ENCODE measurements at places on chromosomes 4 and X.

DNA sequence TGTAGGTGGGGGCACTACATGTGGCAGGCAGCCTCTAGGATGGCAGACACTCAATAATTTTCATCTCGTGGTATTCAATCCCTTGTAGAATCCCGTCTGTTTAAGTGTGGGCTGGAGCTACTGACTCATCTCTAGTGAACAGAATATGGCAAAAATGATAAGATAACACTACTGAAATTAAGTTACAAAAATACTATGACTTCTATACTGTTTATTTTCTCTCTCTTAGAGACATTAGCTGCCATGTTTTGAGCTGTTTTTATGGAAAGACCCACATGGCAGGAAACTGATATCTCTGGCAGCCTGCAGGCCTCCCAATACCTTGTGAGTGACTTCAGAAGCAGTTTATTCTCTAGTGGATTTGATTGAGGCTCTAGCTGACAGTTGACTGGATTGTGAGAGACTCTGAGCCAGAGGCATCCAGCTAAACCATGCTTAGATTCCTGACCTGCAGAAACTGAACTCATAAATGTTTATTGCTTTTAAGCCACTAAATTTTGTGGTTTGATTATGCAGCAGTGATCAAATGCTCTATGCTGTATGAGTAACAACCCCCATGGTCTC lies 298.8 kb upstream of the CTSO start:
- peak; percentile 64 for DNase-seq

GRCh38 chr4:188341428-188341827 lies 202.2 kb downstream of the TRIML1 start:
- DNase-seq, result no peak

DNA sequence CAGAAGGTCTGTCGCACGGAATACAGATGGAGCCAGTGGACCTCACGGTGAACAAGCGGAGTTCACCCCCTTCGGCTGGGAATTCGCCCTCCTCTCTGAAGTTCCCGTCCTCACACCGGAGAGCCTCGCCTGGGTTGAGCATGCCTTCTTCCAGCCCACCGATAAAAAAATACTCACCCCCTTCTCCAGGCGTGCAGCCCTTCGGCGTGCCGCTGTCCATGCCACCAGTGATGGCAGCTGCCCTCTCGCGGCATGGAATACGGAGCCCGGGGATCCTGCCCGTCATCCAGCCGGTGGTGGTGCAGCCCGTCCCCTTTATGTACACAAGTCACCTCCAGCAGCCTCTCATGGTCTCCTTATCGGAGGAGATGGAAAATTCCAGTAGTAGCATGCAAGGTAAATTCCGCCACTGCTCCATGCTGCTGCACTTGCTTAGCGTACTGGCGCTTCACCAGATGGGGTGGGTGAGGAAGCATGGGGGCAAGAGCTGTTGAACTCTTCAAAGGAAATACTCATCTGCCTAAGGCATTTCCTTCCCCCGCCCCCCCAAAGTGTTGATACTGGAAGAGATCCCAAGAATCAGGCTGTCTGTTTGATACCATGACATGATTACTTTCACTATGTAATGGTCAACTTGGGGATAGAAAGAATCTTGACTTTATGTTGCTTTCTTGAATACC lies 24.8 kb downstream of the KLF3 start:
- no peak for DNase-seq

DNA sequence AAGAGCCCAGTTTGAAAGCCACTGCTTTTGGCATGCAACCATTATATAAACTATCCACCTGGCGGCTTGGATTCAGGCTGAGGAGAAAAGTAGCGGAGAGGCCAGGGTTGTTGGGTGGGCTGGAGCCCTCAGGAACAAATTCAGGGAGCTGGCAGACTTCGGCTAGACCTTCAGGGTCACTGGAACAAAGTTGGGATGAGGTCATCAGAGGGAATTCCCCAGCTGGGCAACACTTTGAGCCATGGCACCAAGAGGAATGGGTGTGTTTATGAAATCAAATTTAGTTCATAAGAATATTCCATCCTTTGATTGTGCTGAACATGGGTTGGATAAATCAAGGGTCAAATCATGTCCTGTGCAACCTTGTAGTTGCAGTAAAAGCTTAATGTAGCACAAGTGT lies 22.0 kb downstream of the MTMR1 start:
- DNase-seq, result no peak

DNA sequence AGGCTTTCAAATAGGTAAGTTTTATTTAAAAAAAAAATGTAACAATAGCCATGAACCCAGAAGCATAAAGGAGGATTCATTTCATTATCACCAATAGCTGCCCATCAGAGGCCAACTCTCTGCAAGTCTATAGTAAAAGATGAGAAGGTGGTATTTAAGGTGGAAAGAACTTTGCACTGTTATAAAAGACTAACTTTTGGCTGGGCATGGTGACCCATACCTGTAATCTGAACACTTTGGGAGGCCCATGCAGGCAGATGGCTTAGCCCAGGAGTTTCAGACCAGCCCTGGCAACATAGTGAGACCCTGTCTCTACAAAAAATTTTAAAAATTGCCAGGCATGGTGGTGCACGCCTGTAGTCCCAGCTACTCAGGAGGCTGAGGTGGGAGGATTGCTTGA lies 43.3 kb downstream of the RPS3A start:
- DNase-seq, result no peak

DNA sequence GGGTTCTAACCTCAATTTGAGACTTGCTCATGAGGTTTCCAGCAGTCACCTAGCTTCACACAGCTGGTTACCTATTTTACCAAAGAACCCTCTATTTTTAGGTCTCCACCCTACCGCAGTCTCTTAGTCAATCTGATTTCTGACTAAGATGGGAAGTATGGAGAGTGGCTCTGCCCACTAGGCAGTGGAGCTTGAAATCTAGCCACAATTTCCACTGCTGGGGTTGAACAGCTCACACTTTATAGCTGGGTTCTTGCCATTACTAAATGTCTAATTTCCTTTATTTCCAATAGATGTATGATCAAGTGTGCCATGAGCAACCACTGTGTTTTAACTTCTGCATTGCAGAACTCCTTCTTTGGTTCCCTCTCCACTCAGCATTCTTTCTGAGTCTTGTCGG lies 43.1 kb downstream of the GASK1B start:
- no peak for DNase-seq

- DNase-seq, result no peak
Observed at GRCh38 chr4:78418406-78418805, 133.2 kb upstream of the ANXA3 start.

- no peak for DNase-seq
Observed at GRCh38 chrX:9285342-9285771, 179.5 kb upstream of the TBL1X start.

- DNase-seq, result no peak
Observed at GRCh38 chrX:38678821-38679220, 117.5 kb downstream of the TSPAN7 start.

- no peak for DNase-seq
Observed at GRCh38 chr4:187732524-187732923, 263.0 kb upstream of the ZFP42 start.

DNA sequence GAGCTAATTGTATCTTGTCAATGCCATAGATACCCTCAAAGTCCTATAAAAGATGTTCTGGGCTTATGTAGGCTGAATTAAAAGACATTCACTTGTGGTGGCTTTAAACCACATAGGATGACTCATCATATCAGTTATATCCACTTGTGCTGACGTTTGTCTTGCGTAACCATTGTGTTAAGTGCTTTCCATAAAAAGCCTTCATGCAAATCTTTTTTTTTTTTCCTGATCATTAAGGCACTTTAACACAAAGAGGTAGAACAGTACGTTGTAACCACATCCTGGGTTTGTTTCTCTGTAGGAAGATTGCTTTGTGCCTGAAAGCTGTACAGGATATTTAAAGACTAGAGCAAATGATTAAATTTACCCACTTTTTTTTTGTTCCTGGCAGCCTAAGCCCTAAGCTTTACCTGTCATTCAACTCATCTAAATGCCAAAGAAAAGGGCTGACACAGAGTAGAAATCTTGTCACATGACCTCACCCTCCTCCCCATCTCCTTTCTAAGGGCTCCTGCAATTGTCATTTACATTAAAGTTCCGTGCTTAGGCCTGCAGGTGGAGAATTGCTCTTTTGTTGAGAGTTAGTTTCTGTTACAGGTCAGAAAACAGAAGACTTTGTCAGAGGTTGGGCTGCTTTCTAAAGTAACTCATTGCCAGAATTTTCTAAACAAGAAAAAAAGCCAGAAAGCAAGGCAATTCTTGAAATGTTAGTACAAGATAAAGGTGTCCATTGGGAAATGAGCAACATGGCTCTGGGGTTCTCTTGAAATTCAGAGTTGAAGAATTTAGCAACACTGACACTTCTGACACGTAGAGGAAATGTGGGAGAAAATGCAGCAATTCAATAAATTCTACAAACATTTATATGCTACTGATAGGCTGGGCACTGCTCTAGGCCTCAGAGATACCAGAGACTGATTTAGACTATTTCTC lies 555.6 kb downstream of the PPARGC1A start:
- DNase-seq, result peak; percentile 65

DNA sequence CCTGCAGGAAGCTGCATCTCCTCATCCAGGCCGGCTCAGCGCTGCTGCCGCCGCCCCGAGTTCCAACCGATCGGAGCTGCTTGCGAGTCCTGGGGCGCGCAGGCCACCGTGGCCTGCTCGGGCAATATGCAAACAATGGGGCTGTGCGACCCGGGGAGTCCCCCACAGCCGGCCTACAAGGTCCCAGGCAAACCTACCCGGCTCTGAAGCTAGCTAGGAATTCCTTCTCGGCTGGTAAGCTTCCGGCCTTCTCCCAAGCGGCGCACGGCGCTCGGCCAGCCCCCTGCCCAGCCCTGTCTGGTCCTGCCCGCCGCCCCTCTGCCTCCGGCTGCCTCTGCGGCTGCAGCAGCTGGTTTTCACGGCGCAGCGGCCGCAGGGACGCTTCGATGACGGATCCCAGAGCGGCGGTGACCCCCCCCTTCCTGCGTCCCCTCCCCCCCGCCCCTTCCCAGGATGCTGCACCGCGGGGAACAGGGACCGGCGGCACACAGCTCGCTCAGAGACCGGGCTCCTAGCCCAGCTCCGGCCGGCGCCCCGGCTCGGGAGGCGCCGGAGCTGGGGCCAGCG lies 59.4 kb downstream of the TSC22D3 start:
- DNase-seq, result no peak

DNA sequence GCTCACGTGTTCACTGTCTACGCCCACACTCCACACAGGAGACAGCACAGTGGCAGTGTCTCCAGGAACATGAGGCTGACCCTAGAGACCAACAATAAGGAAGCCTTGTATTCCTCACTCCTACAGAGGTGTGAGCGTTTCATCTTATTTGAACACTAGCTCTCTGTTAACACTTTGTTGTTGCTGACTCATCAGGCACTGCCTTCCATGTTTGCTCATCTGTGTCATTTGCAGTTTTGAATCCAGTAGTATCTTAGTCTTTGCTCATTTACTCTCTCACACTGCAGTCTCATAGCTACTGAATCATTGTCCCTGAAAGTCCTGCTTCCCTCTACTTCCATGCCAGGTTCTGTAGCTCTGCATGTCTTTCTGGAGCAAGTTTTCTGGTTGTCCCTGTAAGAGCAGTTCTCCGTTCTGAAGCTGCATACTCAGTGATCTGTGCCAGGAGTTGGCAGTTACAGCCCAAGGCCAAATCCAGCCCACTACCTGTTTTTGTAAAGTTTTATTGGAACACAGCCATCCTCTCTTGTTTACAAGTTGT lies 80.3 kb upstream of the DCLK2 start:
- peak; percentile 32 for DNase-seq

- no peak for DNase-seq
Observed at GRCh38 chr4:162523171-162523570, 359.4 kb upstream of the FSTL5 start.

GRCh38 chr4:2765832-2766526 lies 9.8 kb upstream of the TNIP2 start:
- DNase-seq, result no peak

DNA sequence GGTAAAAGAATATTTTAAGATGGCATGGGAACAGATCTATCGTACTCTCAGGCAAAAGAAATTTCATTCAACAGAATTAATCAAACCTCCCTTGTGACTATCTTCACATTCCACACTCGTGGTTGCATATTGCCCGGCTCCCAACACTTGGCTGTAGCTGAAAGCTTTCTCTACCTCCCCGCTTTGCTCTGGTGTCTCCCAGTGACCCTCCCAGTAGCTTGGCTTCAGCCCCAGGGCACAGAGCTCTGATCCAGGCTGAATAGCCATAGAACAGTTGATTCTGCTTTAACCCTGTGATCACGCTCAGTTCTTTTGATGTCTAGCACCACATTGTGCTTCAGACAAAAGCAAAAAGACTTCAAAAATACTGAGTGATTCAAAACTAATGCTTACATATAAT lies 24.6 kb downstream of the SLC7A11 start:
- no peak for DNase-seq

GRCh38 chrX:77597090-77597489 lies 149.9 kb downstream of the FGF16 start:
- peak; percentile 31 for DNase-seq

DNA sequence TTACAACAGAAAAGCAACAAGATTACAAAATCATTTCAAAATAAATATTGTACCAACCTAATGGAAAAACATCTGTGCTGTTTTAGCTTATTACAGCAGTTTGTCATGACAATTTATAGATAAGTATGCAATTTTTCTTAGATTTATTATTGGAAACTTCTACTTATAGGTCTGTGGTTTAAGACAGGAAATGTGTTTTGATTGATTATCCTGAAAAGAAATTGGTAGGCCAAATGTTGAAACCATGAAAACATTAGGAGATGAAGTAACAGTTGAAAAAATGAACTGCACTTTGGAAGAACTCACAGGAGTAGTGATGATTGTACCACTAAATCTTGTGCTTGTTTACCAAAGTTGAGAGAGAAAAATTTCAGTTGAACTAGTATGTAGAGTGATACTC lies 162.2 kb upstream of the GIMD1 start:
- DNase-seq, result peak; percentile 9

DNA sequence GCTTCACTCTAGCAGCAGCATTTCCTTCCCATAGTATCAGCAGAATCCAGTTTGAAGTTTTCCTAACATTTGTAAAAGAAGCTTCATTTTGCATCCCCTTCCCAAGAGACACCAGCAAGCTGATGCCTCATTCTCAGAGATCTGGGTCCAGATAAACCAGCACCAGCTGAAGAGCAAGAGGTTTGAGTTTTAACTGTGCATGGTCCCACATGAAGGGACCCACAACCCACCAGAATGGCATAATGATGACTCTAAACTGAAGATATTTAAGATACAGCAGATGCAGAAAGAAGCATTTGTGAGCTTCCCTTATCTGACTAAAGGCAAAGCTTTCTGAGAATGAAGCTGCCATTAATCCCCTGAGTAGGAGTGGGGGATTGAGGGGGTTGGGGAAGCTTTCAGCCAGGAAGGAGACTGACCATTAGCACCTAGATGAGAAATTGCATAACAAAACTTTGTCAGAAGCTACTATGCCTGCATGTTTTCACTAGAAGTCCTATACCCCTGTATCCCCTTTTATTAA lies 18.6 kb downstream of the NUDT6 start:
- DNase-seq, result no peak

DNA sequence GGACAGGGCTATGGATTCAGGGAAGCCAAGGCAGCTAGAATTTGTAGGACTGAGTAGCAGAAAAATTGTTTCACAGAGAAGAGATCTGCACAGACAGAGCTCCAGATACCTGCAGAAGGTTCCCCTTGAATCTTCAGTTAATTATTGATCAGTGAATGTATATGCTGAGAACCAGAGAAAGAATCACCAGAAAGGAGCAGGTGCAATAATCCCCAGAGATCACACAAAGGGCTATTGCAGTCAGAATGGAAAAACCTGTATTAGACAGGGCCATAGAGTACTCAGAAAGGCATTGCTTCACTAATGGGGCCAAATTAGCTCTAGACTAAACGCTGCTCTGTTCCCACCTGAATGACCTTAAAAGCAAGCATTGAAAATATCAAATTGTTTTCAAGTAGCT lies 35.5 kb upstream of the SMAD1 start:
- no peak for DNase-seq

GRCh38 chr4:100836929-100837328 lies 319.1 kb upstream of the EMCN start:
- no peak for DNase-seq
